Astrocyte of the hippocampus (primary cell): ENCODE measurements at places on chromosomes 3 and 15.
A peak's percentile ranks its signal among the peaks of the same experiment; 100 is the strongest.

DNA sequence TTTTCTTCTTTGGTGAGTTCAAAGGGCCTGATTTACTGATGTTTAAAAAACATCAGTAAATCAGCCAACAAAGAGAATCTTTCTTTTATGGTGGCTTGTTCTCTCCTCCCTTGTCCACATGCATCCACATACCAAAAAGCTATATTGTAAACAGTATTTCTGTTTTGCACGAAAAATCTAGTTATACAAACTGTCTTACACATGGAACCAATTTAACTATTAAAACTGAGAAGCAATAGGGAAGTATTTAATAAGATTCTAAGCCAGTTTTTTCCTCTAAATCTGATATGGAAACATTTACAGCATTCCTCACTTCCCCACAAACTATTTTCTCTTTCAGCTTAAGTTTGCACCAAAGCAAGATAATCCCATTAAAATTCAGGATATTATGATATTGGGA lies 110.8 kb upstream of the ICE2 start:
- no peak for DNase-seq

- DNase-seq = no peak
Observed at GRCh38 chr3:55167586-55168317, 239.9 kb upstream of the LRTM1 start.

GRCh38 chr3:64625381-64625780 lies 62.4 kb downstream of the ADAMTS9 start:
- DNase-seq = no peak

GRCh38 chr3:16402451-16402850 lies 111.0 kb downstream of the RFTN1 start:
- DNase-seq = no peak

- DNase-seq = no peak
Observed at GRCh38 chr3:128466840-128467541, at the start of gene DNAJB8. Gene DNAJB8, minus strand, starts transcription at chr3:128466890. Its CDS starts 3,645 bp downstream, at chr3:128463245.

- no peak for DNase-seq
Observed at GRCh38 chr3:126127452-126127851, 43.5 kb upstream of the SLC41A3 start.

DNA sequence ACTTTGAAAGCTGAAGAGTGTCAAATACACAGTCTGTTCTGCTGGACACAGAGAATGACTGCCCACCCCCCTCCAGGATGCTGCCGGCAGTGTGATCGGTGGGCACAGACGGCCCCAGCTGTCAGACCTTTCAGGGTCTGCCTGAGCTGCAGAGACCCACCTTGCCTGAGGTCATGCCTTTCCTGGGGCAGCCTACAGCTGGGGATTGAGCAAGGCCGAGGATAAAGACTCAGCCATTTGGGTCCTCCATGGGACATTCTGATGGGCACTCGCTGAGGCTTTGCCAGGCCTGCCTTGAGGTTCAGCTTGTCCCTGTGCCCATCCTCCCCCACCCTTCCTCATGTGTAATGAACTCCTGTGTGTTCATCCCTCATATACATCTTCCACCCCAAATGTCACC lies 102.3 kb upstream of the SMAD3 start:
- DNase-seq = no peak

DNA sequence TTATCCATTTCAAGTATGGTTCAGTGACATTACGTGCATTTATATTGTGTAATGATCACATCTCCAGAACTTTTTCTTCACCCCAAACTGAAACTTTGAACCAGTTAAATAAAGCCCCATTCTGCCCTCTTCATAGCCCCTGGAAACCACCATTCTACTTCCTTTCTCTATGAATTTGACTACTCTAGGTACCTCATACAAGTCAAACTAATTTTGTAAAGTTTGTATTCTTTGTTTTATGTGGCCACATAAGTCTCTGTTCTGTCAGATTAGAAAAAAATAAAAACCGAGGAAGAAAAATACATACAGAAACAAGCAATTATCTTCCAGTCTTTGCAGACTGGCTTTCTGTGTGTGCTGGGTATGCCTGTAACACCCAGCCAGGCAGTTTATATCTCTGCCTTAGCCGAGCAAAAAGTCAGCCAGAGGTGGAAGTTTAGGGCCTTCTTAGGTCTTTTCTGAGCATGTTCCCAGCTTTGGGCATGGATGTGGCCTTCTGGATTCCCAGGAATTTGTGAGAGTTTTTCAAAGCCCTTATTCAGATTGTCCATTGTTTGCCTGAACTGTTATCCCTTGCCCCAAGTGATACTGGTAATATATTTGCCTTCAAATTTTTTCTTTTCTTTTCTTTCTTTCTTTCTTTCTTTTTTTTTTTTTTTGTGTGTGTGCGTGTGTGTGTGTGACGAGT lies 6.0 kb upstream of the GRAMD1C start:
- DNase-seq = peak; percentile 52

DNA sequence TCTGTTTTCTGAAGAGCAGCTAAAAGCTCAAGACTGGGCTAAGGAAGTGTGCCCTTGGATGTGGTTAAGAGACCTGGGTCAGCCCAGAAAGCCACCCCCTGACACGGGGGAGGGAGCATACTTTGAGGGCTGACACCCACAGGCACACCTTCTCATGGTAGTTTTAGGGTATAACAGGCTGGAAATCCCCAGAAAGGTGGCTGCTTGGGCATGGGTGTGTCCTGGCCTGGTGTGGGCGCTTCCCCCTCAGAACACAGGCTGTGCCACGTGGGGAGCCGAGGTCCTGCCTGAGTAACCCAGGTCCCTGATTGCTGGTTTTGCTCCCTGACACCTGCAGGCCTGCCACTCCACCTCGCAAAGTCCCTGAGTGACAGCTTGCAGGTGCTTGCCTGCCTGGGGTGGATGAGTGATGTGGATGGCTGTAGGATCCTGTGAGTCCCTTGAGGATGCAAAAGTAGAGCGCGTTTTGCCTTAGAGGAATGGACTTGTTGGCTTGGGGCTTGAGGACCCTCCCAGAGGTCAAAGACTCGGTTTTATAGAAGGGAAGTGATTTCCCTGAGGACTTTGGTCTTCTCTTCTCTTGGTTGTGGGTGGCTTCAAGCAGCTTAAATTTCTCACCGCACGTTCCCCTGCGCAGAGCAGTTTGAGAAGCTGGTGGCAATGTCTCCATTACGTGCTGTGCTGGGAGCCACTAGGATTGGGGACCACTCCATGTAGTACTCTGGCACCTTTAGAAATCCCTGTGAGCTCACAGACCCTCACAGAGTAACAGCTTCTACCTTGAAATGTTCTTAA lies 94.4 kb downstream of the DNASE1L3 start:
- no peak for DNase-seq

DNA sequence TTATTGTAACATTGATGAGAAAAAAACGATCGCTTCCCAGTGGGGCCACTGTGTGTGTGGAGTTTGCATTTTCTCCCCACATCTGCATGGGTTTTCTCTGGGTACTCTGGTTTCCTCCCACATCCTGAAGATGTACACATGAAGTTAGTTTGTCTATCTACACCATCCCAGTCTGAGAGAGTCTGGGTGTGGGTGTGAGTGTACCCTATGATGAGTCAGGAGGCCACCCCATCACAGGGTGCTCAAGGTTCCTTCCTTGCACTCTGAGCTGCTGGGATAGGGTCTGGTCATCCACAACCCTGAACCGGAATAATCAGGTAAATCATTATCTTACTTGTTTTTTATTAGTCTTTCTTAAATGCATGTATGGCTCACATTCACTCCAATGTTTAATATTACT lies 457.1 kb downstream of the NTRK3 start:
- DNase-seq = no peak

DNA sequence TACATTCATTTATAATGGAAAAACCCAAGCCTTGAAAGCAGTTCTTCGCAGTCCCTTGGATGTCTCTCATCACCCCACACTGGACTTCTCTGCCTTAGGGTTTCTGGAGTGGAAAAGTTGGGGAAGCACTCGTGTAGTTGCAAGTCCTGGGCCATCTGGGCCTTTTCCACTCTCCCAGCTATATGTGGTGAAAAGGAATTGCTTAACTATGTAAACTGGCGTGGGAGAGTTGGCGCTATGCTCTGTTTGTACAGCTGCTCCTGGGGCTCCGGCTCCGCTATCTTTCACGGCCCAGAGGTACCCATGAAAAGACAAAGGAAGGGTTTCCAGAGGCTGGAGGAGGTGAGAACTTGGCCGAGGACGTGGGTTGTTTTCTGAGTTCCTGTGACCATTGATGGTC lies 81.1 kb upstream of the MYZAP start:
- peak; percentile 44 for DNase-seq

DNA sequence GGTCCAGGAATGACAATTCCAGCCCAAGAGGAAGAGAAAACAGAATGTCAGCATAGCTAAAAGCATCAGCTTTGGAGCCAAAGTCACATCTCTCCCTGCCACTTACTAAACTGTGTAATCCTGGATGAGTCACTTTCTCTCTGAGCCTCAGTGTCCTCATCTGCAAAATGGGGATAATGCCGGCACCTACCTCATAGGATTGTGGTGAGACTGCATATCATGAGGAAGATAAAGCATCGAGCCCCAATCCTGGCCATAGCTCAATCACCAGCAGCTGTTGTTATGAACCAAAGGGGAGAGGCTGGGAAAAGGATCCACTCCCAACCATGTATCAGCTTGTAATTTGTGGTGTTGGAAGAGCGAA lies 9.1 kb downstream of the SLC6A1 start:
- DNase-seq = no peak

- DNase-seq = peak; percentile 39
Observed at GRCh38 chr3:175111036-175111435, 251.9 kb downstream of the NAALADL2 start.
